ENCODE measurements at places on chromosomes 1 and 21.

DNA sequence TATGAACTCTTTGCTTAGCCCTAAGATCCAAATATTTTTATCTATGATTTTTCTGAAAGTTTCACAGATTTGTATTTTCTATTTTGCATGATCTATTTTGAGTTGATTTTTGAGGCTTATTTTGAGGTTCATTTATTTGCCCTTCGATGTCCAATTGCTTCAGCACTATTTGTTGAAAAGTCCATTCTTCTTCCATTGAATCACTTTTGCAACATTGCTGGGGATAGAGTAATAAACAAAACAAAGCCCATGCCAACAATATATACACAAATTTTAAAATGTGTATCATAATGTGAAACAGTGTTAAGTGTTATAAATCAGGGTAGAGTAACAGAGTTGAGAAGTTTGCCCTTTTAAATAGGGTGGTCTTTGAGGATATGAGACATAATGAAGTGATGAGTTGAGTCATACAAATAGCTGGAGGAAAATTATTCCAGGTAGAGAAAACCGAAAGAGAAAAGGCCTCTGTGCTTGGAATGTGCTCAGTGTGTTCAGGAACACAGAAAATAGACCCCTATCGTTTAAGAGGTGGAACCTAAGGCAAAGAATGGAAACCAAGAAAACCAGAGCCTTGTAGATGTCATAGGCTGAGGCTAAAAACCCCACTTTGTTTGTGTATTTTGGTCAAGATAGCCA lies 172.7 kb upstream of the NR5A2 start:
- DNase-seq: no peak

DNA sequence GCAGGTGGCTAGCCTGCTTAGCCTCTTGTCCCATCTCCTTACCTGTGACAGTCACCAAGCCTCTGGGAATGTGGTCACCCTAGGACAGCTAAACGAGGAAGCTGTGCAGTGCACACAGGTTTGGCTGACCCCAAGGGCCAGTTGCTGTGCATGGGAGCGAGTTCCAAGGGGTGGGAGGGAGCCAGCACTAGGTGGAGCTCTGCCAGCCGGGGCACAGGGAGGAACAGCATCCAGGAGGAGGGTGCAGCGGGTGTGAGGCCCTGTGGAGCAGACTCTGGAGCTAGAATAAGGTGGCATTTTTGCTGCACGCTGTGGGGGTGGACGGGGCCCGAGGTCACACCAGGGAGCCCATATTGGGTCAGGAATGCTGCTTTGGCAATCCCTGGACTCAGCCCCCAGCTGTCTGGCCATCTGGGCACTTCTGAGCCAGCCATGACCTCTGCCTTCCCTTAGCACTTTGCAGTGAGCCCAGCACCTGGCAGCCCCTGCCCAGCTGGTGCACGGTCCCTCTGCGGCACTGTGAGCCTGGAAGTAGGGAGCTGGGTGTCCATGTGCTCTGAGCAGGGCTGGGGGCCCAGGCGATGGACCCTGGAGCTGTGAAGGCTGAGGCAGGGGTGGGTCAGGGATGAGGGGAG lies 8.7 kb downstream of the PDXK start:
- DNase-seq: no peak

DNA sequence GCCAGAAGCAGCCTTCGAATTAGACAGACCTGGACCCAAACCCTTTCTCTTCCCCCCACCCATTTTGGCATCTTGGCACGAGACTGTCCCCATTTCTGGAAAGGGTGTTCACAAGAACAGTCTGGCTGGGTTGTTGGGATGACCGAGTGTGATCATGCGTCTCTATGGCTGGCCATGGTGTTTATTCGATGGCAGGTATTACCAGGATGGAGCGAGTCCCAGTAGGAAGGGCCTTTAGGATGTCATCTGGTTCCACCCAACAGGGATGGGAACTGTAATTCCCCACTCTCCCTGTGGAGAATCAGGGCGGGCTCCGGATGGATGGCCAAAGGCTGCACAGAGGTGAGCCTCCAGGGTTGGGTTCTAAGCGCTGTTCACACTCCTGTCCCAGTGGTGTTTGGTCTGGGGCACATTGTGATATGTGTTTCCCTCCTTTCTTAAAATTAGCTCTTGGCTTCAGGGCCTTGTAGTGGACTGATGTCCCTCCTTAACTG lies 33.4 kb upstream of the ATP5PO start:
- no peak for DNase-seq

DNA sequence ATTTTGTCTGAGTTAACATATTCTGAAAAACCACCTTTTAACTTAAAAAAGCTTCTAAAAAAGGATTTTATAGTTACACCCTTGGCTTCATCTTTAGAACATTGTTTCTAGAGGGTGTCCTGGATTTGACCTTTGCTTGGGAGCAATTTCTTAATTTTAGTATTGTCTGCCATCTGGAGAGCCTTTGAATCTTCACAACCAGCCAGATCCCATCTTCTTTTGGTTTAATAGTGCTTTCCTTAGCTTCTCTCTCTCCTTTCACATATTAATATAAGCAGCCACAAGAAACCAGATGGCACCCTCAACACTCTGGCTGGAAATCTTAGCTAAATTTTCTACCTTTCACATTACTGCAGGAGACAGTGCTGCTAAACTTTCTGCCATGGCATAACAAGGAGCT lies 76.5 kb upstream of the TSPAN2 start:
- no peak for DNase-seq

GRCh38 chr1:205442051-205442725 lies 13.7 kb downstream of the BLACAT1 start:
- no peak for DNase-seq

DNA sequence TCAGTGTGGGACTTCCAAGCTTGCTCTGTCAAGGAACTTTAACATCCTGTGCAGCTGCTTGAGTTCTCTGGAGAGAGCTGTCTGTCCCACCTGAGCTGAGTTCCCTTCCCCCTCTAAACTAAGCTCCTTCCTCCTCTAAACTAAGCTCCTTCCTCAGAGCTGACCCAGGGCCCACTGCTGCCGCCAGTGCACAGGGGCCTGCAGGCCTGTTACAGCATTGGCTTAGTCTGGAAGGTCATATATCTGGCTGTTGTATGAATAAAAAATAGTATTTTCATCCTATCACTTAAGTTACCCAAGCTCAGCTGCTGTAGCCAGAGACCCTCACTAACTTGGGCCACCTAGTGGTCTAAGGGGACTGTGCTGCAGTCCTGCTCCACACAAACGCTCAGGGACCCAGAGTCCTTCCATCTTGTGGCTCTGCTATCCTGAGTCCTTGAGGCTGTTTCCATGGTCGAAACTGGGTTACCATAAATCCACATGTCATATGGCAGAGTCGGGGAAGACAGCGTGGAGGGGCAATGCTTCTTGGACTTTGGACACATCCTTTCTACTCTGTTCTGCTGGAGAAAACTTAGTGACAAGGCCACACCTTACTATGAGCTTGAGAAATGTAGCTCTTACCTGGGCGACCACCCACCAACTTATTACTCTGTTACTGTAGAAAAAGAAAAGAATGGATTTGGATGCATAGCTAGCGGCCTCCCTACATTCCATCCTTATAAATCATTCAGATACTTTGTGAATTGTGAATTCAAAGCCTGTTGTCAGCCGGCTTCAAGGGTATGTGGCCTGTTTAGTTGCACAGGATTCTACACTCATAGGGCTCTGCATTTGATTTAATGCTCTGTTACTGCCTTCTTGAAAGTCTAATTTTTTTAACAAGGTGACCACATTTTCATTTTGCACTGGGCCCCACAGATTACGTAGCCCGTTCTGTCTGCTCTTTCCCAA lies 71.4 kb upstream of the GCLM start:
- DNase-seq: no peak

DNA sequence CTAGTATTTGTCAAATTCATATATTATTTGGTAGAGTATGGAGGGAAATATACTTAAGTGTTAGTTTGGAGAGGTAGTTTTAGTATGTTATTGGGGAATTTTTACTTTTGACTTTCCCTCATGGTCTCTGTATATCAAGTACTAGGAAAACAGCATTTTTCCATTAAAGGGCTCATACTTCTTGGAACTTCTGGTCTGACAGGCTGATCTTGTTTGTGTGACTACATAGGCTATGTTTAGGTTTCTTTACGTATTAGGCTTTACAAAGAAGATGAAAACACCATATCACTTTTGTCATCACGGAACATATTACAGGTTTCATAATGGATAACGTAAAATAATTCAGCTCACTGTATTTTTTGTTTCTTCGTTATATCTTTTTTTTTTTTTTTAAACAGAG lies 30.8 kb downstream of the POU2F1 start:
- no peak for DNase-seq

DNA sequence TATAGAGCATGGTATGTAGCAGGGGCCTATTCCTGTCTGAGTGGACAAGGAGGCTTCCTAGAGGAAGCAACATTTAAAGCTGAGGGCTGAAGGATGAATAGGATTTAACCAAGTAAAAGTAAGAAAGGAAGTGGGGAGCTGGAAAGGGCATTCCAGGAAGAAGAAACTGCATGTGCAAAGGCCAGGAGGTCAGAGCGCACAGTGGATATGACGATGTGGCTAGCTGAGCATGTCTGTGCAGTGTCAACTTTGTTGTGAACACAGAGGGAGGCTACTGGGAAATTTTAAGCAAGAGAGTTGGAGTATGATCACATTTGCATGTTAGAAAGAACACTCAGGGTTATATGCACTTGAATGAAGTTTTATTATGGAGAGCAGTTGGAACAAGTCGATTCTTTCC lies 28.6 kb upstream of the JUN start:
- DNase-seq: no peak

DNA sequence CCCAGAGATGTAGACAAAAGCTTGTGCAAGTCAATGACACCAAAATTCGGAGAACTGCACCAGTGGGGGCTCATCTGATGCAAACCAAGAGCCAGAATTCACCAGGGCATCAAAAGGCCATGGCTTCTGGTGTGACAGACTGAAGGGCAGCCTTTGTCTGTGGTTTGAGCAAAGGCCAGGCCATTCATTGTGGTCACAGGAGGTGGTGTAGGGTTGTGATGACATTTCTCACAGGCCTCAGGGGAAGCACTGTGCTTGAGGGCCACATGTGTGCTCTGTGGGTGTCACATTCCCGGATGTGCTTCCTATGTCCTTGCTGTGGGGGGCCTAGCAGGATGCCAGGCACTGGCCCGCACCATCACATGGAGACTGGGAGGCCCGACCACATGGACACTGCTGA lies 22.5 kb upstream of the KCNE1 start:
- no peak for DNase-seq

- DNase-seq: no peak
Measured at GRCh38 chr1:109109906-109110305, 4.0 kb upstream of the ELAPOR1 start.

DNA sequence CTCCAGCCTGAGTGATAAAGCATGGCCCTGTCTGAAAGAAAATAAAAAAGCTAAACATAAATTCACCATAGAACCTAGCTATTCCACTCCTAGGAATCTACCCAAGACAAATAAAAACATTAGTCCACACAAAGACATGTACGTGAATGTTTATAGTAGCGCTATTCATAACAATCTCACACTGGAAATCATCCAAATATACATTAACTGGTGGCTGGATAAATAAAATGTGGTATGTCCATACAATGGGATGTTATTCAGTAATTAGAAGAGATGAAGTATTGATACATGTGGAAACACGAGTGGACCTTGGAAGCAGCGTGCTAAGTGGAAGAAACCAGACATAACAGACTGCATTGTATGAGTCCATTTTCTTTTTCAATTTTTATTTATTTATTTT lies 29.7 kb downstream of the RIPPLY3 start:
- no peak for DNase-seq

GRCh38 chr1:184199036-184199435 lies 147.5 kb downstream of the TSEN15 start:
- no peak for DNase-seq

- DNase-seq: no peak
Measured at GRCh38 chr1:88523854-88524528, 160.1 kb upstream of the PKN2 start.

GRCh38 chr1:168827557-168827956 lies 98.6 kb upstream of the DPT start:
- DNase-seq: no peak

DNA sequence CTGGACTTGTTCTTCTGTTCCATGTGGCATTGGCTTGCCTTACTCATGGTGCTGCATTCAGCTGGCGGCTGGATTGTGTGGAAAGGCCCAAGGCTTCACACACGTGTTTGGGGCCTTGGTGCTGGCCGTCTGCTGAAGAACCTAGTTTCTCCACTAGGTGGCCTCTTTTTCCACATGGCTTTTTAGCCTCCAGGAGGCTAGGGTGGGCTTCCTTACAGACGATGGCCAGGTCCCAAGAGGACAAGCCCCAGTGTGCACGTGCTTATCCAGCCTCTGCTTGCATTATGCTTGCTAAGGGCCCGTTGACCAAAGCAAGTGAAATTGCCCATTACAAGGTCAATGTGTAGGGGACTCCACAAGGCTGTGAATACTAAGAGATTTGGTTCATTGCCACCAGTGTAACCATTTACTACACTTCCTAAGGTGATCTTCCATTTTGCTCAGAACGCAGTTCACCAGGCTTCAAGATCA lies 47.5 kb upstream of the FOXO6 start:
- no peak for DNase-seq

DNA sequence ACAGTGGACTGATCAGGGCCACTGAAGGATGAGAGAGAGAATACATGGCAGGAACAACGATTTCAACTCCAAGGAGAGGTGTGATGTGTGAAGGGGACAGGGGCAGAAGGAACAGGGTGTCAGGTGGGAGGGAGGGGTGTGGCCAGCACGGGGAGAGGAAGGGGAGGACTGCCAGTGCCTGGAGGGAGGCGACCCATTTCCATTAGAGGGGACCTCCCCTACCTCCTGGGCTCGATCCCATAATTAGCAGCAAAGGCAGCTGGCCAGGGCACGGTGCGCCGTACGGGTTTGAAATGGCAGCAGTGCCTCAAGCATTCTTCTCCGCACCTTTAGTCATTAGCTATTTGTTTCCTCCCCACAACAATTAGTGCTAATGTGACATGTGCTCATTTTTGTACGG lies 22.7 kb downstream of the CRYAA start:
- DNase-seq: no peak

DNA sequence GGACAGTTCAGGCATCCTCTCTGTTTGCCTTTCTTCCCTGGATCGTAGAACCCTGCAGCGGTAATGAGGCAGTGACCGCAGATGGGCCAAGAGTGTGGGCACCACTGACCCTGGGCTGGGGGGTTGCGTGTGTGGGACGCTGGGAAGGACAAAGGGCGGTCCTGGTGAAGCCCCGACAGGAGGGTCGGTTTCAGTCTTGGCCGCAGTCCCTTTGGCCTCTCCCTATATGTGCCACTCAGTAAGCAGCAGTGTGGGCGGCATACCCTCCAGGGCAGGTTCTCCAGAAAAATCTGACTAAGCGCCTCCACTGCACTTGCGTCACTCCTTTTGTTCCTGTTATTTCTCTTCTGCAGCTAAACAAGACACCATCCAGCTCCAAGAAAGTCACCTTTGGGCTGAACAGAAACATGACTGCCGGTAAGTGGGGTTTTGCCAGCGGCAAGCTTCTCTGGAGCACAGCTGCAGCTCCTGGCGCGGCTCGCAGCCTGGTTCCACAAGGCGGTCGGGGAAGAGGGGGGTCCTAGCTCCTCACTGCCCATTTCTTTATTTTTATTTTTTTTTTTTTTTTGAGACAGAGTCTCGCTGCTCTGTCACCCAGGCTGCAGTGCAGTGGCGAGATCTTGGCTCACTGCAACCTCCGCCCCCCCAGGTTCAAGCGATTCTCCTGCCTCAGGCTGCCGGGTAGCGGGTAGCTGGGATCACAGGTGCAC lies 27.7 kb upstream of the PDXK start:
- no peak for DNase-seq

GRCh38 chr1:30852026-30852425 lies 56.5 kb downstream of the SDC3 start:
- peak; percentile 90 for DNase-seq

Measured in cardiac septum (tissue), 1 donor.